Neural crest cell (in vitro differentiated cells): ENCODE measurements at places on chromosomes 3 and 15.
A peak's percentile ranks its signal among the peaks of the same experiment; 100 is the strongest.

GRCh38 chr3:106025151-106025722 lies 156.4 kb upstream of the CBLB start:
- no peak overlapping the region for H3K4me3 ChIP-seq
- H3K4me1 ChIP-seq: no peaks in the 10 kb centered on the region
- H3K36me3 ChIP-seq: no peaks in the 10 kb centered on the region
- no peaks in the 10 kb centered on the region for H3K27me3 ChIP-seq
- no peak overlapping the region for H3K27ac ChIP-seq

GRCh38 chr15:68818066-68818768 lies 2.5 kb downstream of the ANP32A start:
- H3K27ac ChIP-seq: no peak overlapping the region
- peaks cover 54% of the 10 kb centered on the region for H3K4me1 ChIP-seq

DNA sequence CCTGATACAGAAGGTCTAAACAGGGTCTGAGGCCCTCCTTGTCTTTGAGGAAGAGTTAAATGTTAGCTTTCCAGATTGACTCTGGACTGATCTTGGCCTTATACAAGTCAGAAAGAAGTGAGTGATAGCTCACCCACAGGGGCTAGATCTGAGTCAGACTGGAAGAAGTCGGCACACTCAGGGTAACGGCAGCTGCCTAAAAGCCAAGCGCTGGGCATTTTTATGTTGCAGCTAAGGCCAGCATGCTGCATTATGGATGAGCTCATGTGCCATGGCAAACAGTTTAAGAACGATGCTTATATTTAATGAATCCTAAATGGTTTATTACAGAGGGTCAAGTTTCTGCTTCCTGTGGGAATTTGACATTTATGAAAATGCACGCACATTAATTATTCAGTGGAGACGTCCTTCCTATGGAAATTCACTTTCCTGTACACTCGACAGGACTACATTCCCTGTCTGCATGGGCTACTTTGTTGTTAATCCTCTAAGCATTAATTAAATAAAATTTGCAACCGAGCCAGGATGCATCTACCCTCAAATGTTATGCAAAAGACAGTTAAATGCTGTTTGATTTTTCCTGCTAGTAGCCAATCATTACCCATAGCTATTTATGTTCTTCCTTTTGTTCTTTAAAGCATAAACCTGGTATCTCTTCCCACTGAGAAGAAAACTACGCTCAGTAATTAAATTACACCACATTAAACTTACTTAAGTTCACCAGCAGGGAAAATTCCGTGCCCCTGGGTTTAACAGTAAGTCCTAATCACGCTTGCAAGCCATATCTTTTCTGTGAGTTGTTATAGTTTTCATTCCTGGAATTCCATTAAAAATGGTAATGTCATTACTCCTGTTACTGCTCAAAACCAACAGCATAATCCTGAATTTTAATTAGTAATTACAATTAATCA lies 762.7 kb upstream of the CFAP20DC start:
- H3K4me1 ChIP-seq: peaks cover 35% of the 10 kb centered on the region
- H3K27me3 ChIP-seq: no peaks in the 10 kb centered on the region
- no peak overlapping the region for H3K27ac ChIP-seq
- H3K36me3 ChIP-seq: no peaks in the 10 kb centered on the region

GRCh38 chr3:106943071-106943470 lies 434.2 kb upstream of the CCDC54 start:
- H3K36me3 ChIP-seq: no peaks in the 10 kb centered on the region
- no peak for DNase-seq
- no peaks in the 10 kb centered on the region for H3K4me1 ChIP-seq
- H3K27ac ChIP-seq: no peak overlapping the region

DNA sequence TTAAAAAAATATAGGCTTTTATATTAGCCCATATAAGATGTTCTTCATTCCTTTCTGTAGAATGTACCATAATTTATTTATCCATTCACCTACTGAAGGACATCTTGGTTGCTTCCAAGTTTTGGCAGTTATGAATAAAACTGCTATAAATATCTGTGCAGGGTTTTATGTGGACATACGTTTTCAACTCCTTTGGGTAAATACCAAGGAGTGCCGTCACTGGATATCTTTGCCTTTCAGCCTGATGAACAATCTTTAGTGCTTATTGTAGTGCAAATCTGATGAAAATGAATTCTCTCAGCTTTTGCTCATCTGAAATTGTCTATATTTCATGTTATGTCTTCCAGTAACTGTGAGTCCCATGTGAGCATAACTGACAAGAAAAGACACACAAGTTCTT lies 26.6 kb upstream of the BLM start:
- no peaks in the 10 kb centered on the region for H3K4me1 ChIP-seq
- no peak for DNase-seq
- H3K36me3 ChIP-seq: peaks cover 4% of the 10 kb centered on the region
- no peak overlapping the region for H3K27ac ChIP-seq
- H3K27me3 ChIP-seq: no peaks in the 10 kb centered on the region

DNA sequence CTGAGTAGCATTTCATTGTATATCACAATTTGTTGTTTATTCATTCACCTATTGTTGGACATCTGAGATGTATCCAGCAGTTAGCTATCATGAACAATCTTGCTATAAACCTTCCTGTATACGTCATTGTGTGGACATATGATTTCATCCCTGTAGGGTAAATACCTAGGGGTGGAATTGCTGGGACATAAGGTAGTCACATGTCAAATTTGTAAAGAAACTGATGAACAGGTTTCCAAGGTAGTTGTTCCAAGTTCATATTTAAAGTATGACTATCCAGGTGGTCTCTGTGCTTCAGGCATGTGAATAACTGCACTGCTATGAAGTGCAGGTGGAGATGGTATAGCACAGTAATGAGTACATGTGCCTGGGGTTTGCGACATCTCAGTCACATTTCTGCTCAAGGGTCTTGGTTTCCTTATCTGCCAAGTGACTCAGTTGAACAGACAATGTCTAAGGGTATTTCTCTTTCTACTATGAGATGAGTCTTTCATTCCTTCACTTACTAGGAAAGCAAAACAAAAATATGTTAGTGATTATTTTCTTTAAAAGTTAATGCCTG lies 229.0 kb upstream of the HES1 start:
- no peak overlapping the region for H3K27ac ChIP-seq
- peaks cover 48% of the 10 kb centered on the region for H3K4me1 ChIP-seq
- H3K27me3 ChIP-seq: peaks cover 55% of the 10 kb centered on the region
- H3K36me3 ChIP-seq: peaks cover 4% of the 10 kb centered on the region
- no peak for DNase-seq

DNA sequence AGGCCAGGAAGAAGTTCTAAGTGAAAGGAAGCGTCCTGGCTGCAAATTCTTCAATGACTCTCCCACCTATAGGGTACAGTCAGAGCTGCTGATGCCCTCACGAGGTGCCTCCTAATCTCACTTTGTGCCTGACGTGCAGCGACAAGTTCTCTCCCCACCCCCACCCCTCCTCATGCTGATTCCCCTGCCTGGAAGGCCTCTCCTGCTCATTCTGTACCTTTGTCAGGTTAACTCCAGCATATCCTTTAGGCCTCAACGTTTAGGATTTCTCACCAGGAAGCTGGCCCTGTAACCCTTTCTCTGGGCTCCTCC lies 25.0 kb downstream of the SLC12A8 start:
- peaks cover 20% of the 10 kb centered on the region for H3K4me1 ChIP-seq
- no peak overlapping the region for H3K4me3 ChIP-seq
- no peak overlapping the region for H3K27ac ChIP-seq
- DNase-seq: no peak

GRCh38 chr3:45252826-45253225 lies 26.7 kb upstream of the TMEM158 start:
- no peaks in the 10 kb centered on the region for H3K27me3 ChIP-seq
- no peak for DNase-seq
- no peaks in the 10 kb centered on the region for H3K36me3 ChIP-seq
- H3K27ac ChIP-seq: no peak overlapping the region
- peaks cover 13% of the 10 kb centered on the region for H3K4me1 ChIP-seq
- H3K4me3 ChIP-seq: no peak overlapping the region

DNA sequence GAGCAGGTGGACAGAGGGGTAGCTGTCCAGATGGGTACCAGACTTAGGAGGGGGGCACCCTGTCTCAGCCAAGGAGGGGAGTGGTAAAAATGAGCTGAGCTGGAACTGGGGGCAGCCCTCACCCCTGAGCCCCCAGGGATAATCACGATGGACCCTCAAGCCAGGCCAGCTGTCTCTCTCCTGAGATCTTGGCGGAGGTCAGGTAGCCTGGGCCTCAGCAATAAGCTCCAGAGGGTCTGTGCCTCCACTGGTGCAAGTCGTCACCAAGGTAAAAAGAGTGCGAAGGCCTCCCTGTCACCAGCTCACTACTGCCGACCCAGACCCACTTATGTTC lies 5.1 kb downstream of the SLC38A3 start:
- peaks cover 31% of the 10 kb centered on the region for H3K27me3 ChIP-seq
- H3K4me3 ChIP-seq: no peak overlapping the region
- H3K4me1 ChIP-seq: peaks cover 5% of the 10 kb centered on the region
- no peaks in the 10 kb centered on the region for H3K36me3 ChIP-seq

GRCh38 chr15:39300451-39301153 lies 280.3 kb upstream of the THBS1 start:
- H3K36me3 ChIP-seq: no peaks in the 10 kb centered on the region
- peaks cover 5% of the 10 kb centered on the region for H3K4me1 ChIP-seq
- DNase-seq: no peak
- H3K4me3 ChIP-seq: no peak overlapping the region
- H3K27ac ChIP-seq: no peak overlapping the region
- peaks cover 3% of the 10 kb centered on the region for H3K27me3 ChIP-seq

DNA sequence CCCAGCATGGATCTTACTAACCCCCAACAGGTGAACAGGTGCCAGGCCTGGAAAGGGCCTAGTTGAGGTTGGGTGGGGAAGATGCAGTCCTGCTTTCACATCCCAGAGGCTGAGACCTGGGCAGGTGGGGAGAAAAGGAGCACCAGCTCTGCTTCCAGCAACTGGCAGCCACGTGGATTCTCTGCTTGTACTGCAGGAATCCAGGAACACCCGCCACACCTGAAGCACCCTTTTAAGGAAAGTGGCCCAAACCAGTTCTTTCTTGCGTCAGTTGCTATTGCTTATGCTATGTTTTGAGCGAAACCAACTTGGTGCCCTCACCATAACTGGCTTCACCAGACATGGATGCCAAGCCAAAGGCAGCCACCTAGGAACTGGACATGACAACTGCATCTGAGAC lies 28.1 kb upstream of the NEO1 start:
- H3K4me3 ChIP-seq: no peak overlapping the region
- no peaks in the 10 kb centered on the region for H3K27me3 ChIP-seq
- H3K36me3 ChIP-seq: no peaks in the 10 kb centered on the region

DNA sequence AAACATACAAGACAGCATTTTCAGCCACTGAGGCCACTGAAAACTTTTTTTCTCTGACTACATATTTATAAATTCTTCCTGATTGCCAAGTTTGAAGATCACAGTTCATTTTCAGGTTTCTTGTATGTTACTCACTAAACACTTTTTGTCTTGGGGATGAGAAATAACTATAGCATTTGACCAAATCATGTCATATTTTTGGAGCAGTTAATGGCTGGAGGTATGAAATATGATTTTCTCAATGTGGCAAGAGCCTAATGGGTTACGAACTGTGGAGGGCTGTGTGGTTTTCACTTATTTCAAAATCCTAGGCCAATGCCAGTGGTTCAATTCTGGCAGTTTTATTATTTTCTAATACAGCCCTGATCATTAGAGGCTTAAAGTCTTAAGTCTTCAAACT lies 64.4 kb downstream of the USP13 start:
- no peak overlapping the region for H3K27ac ChIP-seq
- no peak overlapping the region for H3K4me3 ChIP-seq
- DNase-seq: no peak
- H3K27me3 ChIP-seq: no peaks in the 10 kb centered on the region
- H3K36me3 ChIP-seq: peaks cover 13% of the 10 kb centered on the region

DNA sequence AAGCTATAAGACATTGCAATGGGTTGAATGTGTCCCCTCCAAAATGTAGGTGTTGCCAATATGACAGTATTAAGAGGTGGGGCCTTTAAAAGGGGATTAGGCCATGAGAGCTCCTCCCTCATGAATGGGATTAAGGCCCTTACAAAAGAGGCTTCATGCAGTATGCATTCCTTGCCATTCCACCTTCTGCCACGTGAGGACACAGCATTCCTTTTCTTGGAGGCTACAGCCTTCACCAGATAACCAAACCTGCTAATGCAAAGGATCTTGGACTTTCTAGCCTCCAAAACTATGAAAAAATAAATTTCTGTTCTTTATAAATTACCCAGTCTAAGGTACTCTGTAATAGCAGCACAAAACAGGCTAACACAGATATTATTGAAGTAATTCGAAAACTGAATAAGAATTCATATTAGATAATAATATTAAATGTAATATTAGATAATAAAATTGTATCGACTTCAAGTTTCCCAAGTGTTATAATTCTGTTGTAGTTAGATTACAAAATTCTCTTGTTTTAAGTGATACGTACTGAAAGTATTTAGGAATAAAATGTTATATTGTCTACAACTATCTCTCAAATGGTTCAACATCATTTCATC lies 29.4 kb upstream of the ATP8B4 start:
- no peaks in the 10 kb centered on the region for H3K36me3 ChIP-seq
- no peak overlapping the region for H3K4me3 ChIP-seq
- no peak overlapping the region for H3K27ac ChIP-seq
- peak; percentile 16 for DNase-seq

GRCh38 chr3:172104471-172105072 lies 65.2 kb downstream of the FNDC3B start:
- peaks cover 4% of the 10 kb centered on the region for H3K36me3 ChIP-seq
- peak overlapping the region; percentile 37 for H3K27ac ChIP-seq
- no peak for DNase-seq
- H3K4me1 ChIP-seq: peaks cover 63% of the 10 kb centered on the region

DNA sequence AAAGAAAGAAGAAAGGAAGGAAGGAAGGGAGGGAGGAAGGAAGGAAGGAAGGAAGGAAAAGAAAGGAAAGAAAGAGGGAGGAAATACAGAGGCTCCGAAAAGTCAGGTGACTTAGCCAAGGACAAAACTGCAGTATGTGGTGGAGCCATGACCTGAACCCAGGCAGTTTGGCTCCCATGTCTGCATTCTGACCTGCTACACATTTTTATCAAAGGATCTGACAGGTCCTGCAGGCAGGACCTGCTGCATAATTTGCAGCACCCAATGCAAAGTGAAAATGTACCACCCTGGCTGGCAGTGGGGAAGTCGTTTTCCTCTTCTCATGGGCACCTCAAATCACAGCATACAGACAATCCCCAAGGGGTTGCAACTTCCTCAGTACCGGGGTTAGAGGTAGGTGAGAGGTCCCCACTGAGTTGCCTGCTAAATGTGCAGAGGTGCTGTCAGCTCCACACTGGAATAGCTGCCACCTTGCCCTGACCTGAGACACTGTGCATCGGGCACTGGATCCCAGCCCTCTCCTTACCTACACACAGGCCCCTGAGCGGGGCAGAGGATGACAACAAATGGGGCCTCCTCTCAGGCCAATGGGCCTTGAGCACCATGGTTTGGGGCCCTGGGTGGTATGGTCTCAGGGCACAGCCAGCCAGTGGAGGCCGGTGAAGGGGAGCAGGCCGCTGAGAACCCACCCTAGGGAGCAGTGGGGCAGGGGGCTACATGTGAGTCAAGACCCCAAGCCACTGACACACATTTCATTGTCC lies 175.1 kb downstream of the SHQ1 start:
- no peak overlapping the region for H3K4me3 ChIP-seq
- no peaks in the 10 kb centered on the region for H3K36me3 ChIP-seq
- H3K4me1 ChIP-seq: peaks cover 5% of the 10 kb centered on the region
- peaks cover 16% of the 10 kb centered on the region for H3K27me3 ChIP-seq

GRCh38 chr3:190182418-190183043 lies 61.8 kb upstream of the P3H2 start:
- no peak for DNase-seq
- H3K27ac ChIP-seq: no peak overlapping the region
- no peaks in the 10 kb centered on the region for H3K27me3 ChIP-seq
- H3K36me3 ChIP-seq: no peaks in the 10 kb centered on the region
- H3K4me3 ChIP-seq: no peak overlapping the region

GRCh38 chr15:91040856-91041255 lies 18.5 kb upstream of the VPS33B start:
- no peaks in the 10 kb centered on the region for H3K36me3 ChIP-seq
- H3K4me3 ChIP-seq: no peak overlapping the region
- peaks cover 22% of the 10 kb centered on the region for H3K27me3 ChIP-seq
- no peak for DNase-seq
